ENCODE measurements at places on chromosomes 7 and 10.

DNA sequence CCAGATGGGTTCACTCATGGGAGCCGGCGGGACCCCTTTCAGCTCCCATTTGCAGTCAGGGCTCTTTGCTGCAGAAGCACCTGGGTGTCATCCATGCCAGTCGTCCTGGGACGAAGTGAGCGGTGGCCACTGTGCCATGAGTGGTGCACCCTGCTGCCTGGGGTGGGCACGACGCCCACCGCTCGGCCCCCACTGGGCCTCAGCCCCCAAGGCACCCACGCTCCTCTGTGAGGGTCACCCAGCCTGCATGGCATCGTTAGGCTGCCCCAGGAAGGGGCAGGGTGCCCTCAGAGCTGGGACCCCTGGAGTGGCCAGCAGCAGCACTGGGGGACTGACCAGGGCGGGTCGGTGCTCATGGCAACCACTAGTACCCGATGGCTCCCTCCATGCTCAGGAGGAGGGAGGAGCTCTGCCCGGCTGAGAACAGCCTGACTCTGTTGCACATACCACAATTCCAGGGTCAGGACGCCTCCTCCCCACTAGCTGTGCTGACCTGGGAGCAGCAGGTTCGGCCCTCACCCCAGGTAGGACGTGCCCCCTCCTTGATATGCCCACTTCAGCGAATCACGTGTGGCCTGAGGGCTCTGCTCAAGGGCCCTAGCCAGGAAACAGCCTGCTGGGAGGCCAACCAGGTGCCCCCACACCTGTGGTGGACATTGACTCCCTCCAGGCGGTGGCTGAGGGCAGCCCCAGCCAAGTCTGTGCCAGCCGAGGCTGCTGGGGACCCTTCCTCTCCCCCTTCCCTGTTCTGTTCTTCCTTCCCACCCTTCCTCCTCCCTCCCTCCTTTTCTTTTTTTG, 28.5 kb upstream of the CFAP46 start:
- no peak overlapping the region for H3K27ac ChIP-seq
- H3K4me3 ChIP-seq: no peak overlapping the region
- no peak for DNase-seq
- no peaks in the 10 kb centered on the region for H3K4me1 ChIP-seq
- H3K36me3 ChIP-seq: no peaks in the 10 kb centered on the region
- H3K27me3 ChIP-seq: no peaks in the 10 kb centered on the region

DNA sequence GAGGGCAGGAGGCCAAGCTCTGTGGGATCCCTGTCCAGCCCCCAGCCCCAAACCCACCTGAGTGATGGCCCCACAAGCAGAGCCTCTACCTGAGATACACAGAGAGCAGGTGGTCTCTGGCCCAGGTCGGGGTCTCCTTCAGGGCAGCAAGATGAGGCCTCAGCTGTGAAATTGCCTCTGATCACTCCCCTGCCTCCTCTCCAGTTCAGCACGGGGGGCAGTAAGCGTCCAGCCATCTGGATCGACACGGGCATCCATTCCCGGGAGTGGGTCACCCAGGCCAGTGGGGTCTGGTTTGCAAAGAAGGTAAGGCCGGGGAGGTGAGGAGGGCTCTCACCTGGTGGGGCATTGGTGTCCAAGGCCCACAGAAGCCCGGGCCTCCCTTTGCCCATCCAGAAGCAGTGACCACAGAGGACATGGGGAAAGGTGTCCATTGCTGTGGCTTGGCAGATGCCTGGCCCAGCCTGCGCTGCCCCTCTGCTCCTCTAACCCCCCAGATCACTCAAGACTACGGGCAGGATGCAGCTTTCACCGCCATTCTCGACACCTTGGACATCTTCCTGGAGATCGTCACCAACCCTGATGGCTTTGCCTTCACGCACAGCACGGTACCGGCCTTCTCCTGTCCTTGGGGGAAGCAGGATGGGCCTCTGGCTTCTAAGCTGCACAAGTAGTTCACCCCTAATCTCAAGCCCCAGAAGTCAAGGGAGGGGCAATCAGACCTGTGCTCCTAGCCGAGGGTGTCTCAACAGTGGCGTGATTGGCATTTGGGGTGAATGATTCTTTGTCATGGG, 3.1 kb downstream of the CPA1 start:
- H3K27me3 ChIP-seq: no peaks in the 10 kb centered on the region
- no peak for DNase-seq
- no peak overlapping the region for H3K4me3 ChIP-seq
- H3K36me3 ChIP-seq: no peaks in the 10 kb centered on the region
- no peaks in the 10 kb centered on the region for H3K4me1 ChIP-seq
- no peak overlapping the region for H3K27ac ChIP-seq

DNA sequence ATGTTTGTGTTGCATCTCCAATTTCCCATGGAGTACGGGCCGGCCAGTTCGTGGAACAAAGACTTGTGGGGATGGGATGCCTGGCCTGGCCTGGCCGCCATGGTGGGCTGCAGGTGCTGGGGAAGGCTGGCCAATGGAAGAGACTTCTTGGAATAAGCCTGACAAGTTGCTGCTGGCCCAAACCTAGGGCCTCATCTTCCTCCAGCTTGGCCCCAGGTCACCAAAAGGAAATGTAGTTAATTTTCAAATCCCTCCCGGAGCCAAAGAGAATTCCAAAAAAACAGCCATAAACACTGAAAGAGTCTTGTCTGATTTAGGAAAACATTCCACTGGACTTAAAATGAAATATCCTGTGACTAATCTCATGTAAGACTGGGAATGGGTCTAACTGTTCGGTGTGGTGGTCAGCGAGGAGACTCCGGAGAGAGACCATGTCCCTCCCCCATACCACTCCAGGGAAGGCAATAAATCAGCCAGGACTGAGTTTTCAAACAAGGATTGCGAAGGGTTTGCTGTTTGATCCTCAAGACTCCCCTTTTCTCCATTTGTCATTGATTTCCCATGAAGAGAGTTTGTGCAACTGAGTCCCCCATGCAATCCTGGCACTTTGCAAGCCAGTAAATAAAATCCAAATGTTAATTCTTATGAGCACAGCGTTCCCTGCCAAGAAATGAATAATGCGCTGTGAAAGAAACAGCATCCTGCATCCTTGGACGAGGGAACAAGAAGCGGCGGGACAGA, 128.7 kb upstream of the HABP2 start:
- no peaks in the 10 kb centered on the region for H3K4me1 ChIP-seq
- DNase-seq: no peak
- peaks cover 3% of the 10 kb centered on the region for H3K27me3 ChIP-seq
- H3K4me3 ChIP-seq: no peak overlapping the region

DNA sequence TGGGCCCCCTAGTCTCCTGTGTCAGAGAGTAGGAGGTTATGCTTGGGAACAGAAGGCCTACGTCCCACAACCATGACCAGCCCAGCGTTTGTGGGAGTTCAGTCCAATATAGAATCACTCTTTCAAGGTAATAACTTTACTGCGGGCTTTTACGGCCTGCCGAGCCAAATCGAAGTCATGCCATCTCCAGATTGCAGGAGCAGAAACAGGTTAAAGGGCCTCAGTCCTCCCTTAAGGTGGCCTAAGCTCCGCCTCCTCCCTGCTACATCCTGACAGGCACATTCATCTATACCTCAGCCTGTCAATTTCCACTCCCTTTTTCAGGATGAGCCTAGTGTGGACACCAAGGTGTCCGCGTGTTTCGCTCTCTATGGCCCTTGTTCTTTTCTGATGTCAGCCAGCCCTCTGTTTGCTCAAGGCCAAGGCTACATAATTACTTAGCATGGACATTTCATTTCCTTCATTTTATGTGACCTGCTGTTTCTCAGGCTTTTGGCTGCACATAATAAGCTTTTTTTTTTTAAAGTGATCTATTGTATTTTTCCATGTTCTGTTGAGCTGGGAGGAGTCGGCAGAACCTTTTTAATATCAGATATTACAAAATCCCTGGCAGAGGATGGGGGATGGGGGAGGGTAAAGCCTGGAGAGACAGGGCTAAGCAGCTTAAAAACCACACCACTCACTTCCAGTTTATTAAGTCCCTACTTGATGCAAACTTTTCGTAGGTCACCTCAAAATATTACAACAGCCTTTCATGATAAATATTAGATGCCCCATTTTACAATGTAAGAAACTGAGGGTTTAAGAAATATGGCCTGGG, 84.6 kb downstream of the CACNB2 start:
- H3K4me3 ChIP-seq: no peak overlapping the region
- no peak for DNase-seq
- no peaks in the 10 kb centered on the region for H3K27me3 ChIP-seq

GRCh38 chr10:103241262-103242011, 4.2 kb upstream of the RPEL1 start:
- no peak for DNase-seq
- no peaks in the 10 kb centered on the region for H3K4me1 ChIP-seq
- H3K27ac ChIP-seq: no peak overlapping the region
- no peak overlapping the region for H3K4me3 ChIP-seq

- no peak overlapping the region for H3K27ac ChIP-seq
- H3K36me3 ChIP-seq: no peaks in the 10 kb centered on the region
- H3K4me3 ChIP-seq: no peak overlapping the region
- no peak for DNase-seq
- no peaks in the 10 kb centered on the region for H3K4me1 ChIP-seq
Observed at GRCh38 chr7:156473476-156474240, 166.9 kb upstream of the RNF32 start.

DNA sequence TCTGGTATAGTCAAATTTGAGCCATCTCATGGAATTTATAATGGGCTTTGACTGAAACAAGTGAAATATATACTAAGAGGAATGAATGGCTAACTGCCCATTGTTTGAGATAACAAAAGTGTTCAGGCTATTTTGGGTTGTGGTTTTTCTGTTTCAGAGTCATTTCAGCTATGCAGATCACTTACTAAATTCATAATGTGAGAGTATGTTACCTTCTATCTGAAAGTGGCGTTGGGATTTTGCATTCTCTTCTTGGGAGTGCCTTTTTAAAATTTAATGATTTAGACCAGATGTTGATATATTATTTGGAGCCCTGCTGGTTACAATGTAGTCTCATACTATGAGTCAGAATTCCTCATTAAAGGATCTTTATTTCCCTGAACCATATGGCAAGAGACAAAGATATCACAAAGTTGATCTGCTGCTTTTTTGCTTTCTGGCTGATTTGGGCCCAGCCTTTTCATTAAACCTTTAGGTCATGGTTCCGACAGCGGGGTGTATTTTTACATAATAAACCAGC, 10.4 kb downstream of the VCL start:
- no peaks in the 10 kb centered on the region for H3K27me3 ChIP-seq
- H3K36me3 ChIP-seq: no peaks in the 10 kb centered on the region
- DNase-seq: no peak

GRCh38 chr7:106870983-106871410, 5.9 kb downstream of the PIK3CG start:
- no peak overlapping the region for H3K4me3 ChIP-seq
- peak overlapping the region; percentile 47 for H3K27ac ChIP-seq
- H3K27me3 ChIP-seq: no peaks in the 10 kb centered on the region
- H3K4me1 ChIP-seq: peaks cover 35% of the 10 kb centered on the region

DNA sequence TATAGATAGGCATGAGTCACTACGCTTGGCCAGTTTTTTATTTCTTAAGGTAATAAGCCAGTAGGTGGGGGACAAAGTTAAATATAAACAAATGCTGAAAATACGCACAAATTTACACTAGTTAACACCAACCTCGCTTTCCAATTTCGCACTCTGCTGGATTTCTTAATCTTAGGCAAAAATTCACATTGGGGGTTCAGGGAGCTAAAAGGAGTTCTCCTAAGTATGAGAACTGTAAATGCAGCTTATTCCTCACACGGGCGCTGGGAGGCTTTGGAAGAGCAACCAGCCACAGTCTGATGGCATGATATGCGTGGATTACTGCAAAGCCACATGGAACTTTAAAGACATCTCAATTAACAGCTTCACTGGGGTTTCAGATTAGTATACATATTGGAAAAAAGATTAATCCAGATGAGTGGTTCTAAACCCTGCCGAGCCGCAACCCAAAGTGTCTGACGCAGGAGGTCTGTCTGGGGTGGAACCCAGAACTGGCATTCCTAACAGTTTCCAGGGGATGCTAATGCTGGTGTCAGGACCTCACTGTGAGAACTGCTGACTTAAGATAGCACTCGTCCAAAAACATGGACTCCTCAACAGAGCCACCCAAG, 16.2 kb downstream of the TNS3 start:
- H3K4me1 ChIP-seq: no peaks in the 10 kb centered on the region
- no peaks in the 10 kb centered on the region for H3K27me3 ChIP-seq

- no peak for DNase-seq
- no peaks in the 10 kb centered on the region for H3K36me3 ChIP-seq
- no peak overlapping the region for H3K27ac ChIP-seq
- no peak overlapping the region for H3K4me3 ChIP-seq
- H3K27me3 ChIP-seq: no peaks in the 10 kb centered on the region
Observed at GRCh38 chr7:51366172-51366728, 49.6 kb upstream of the COBL start.

GRCh38 chr7:18866359-18867036, 250.9 kb downstream of the TWIST1 start:
- no peak overlapping the region for H3K4me3 ChIP-seq
- H3K27ac ChIP-seq: no peak overlapping the region
- H3K4me1 ChIP-seq: no peaks in the 10 kb centered on the region

GRCh38 chr7:99104631-99105030, 39.3 kb downstream of the SMURF1 start:
- no peaks in the 10 kb centered on the region for H3K27me3 ChIP-seq
- peaks cover 10% of the 10 kb centered on the region for H3K4me1 ChIP-seq
- no peak for DNase-seq
- H3K27ac ChIP-seq: no peak overlapping the region
- H3K4me3 ChIP-seq: no peak overlapping the region

DNA sequence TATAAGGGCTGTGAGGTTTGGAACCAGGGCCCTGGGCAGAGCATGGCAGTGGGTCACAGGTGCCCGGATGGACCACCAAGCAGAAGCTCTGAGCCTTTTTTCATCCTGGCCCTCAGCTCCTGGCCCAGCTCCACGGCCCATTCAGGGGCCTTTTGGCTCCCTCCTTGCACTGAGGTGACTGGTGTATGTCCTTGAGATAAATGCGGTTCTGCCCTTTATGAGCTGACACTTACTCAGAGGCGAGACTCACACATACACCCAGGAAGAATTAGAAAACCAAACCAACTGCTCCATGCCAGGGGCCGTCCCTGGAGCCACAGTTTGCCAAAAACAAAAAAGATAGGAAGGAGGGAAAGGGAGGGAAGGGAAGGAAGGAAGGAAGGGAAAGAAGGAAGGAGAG, 49.7 kb downstream of the CUZD1 start:
- no peak for DNase-seq
- no peak overlapping the region for H3K27ac ChIP-seq
- no peaks in the 10 kb centered on the region for H3K4me1 ChIP-seq
- H3K36me3 ChIP-seq: no peaks in the 10 kb centered on the region
- no peaks in the 10 kb centered on the region for H3K27me3 ChIP-seq

- H3K36me3 ChIP-seq: no peaks in the 10 kb centered on the region
- H3K4me1 ChIP-seq: no peaks in the 10 kb centered on the region
- no peaks in the 10 kb centered on the region for H3K27me3 ChIP-seq
Observed at GRCh38 chr10:33803248-33803647, 468.8 kb upstream of the NRP1 start.
